T-helper 22 cell (primary cell): ENCODE measurements at places on chromosomes 6 and 20.

DNA sequence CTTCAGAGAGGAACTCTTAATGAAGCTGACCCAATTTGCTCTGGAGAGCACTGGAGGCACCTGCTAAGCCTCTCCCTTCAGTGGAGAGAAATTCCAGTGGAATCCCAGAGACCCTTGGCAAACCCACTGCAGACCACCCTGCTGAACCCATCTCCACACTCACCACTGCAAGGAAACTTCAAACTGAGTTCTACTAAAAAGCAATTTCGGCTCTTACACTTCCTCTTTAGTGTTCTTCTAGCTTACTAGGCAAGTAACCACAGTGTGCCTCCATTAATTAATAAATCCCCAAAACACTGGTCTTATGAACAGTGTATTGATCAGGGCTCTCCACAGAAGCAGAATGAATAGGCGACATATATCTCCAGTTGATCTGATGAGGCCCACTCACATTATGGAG, 43.0 kb upstream of the HLA-E start:
- no peak for DNase-seq

- DNase-seq: no peak
Observed at GRCh38 chr20:50872560-50873425, 58.4 kb downstream of the ADNP start.

- no peak for DNase-seq
Observed at GRCh38 chr6:112613410-112613809, 266.3 kb downstream of the RFPL4B start.

DNA sequence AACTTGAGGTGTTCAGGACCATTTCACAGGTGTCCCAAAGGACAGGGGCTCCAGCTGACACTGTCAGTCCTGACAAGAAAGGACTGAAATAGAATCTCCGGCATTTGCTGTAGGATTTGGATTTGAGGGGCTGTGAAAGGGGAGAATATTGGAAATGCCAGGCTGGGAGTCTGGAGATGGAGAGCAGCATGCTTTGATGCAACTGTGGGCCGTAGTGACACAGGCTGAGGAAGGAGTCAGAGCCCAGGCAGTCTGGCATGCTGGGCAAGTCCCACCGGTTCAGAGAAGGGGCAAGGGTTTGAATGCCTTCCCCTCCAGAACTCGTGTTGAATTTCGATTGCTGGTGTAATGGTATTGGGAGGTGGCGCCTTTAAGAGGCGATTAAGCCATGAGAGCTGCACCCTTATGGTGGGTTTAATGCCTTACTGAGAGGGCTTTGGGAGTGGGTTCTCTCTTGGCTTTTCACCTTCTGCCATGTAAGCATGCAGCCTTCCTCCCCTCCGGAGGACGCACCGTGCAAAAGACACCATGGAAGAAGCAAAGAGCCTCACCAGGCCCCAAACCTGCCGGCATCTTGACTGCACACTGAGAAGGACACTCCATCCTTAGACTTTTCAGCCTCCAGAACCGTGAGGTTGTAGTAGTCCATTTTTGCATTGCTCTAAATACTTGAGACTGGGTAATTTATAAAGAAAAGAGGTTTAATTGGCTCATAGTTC, 9.4 kb upstream of the PYGB start:
- DNase-seq: no peak

DNA sequence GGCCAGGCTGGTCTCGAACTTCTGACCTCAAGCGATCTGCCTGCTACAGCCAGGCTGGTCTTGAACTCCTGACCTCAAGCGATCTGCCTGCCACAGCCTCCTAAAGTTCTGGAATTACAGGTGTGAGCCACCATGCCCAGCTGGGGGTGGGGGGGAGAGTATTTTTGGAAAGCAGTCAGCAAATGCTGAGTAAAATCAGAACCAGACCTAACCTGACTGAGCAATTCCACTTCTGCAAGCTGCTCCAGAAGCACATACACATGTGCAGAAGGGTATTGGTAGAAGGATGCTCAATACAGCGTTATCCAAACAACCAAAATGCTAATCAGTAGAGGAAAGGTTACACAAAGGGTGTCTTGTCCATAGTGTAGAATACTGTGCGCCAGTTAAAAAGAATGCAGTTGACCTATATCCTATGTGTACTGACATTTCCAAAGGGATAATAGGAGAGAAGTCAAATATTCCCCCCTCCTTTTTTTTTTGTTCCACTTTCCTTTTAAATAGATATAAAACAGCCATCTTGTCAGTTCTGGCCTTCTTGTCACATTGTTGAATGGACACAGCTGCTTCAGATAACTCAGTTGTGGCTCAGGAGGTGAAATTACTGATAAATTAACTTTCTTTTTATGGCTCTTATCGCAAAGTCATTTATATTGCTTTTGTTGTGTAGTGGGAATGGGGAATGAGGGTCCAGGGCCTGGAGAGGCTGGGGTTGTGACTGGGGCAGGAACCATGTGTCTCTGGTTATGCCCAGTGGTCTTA, 74.6 kb downstream of the DTD1 start:
- DNase-seq: no peak

DNA sequence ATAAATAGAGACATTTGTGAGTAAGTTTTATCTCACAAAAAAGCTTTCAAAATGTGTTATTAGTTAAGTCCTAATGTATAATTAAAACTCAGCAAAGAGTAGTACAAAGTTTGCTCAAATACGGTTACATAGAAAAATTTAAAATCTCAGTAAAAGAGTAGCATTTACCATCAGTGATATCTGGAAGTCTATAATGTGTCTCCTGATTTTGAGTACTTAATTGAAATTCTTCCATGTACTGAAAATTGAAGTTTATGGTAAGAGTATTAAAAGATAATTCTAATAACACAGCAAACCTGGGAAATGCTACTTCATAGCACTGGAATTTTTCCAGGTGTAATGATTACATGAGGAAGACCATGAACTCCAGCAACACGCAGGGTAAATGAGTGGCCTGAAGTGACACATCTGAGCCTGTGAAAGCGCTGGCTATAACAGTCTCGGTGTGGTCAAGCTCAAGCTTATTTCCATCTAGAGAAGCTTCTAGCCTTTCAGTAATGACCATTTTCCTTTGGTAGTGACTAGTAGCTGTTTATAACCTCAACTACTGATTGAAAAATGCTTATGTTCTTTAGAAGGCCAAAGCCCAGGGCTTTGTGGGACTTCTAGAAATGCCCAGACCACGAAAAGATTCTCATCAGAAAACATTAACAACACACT, 203.2 kb downstream of the ISM1 start:
- DNase-seq: no peak

- no peak for DNase-seq
Observed at GRCh38 chr6:4953440-4953839, 50.4 kb downstream of the RPP40 start.

- DNase-seq: no peak
Observed at GRCh38 chr20:5181958-5182357, 55.1 kb downstream of the CDS2 start.

DNA sequence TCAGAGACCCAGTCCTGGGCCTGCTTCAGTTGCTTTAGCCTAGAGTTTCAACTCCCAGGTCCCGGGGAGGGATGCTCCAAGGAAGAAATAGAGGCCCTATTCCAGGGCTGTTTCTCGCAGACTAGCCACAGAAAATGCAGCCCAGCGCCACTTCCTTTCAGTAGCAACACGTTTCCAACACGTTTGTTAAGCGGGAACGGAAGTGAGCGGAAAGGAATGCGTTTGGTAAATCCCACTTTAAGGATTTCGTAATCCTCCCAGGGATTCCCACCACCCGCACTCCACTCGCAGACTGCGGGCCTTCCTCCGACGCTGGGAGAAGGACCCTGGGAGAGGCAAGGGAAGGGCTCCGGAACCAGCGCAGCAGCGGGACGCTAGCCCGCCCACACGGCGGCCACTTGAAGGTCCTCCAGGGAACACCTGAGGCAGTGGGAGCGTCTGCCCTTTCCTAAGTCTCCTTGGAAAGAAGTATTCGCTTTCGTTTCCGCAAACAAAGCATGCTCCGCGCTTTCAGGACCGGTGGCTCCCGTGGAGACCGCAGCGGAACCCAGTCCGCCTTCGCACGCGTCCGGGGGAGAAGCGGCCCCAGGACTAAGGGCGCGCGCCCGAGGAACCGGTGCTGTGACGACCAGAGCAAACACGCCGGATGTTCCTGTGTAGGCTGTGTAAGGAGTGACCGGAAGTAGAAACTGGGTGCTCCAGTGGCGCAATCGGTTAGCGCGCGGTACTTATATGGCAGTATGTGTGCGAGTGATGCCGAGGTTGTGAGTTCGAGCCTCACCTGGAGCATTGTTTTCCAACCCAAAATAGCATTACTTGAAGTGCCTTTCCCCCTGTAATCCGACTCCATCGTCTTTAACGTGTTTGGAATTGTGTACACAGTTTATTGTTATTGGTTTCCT, 227.6 kb upstream of the PRSS16 start:
- no peak for DNase-seq

GRCh38 chr6:14455427-14455826, 337.9 kb downstream of the CD83 start:
- DNase-seq: no peak

DNA sequence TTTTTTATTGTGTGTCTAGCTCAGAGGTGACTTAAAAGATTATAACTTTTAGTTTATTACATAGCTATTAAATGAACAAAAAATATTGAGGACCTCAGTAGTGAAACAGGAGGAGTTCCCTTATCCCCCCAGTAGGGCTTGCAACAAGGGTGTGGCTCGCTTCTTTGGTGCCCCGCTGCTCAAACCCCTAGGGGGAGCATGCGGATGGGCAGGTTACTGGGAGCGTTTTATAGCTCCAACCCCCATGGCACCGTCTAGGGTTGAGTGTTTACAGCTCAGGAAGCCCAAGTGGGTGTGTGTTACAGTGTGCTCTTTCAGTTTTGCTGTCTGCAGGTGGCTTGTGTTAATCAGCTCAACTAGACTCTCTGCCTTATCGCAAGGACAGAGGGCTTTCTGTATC, 1513.7 kb downstream of the GRIK2 start:
- DNase-seq: no peak
